CD4-positive, alpha-beta T cell treated with Interleukin-15 for 4 hours (primary cell): ENCODE measurements at places on chromosomes 11 and 22.
A peak's percentile ranks its signal among the peaks of the same experiment; 100 is the strongest.

DNA sequence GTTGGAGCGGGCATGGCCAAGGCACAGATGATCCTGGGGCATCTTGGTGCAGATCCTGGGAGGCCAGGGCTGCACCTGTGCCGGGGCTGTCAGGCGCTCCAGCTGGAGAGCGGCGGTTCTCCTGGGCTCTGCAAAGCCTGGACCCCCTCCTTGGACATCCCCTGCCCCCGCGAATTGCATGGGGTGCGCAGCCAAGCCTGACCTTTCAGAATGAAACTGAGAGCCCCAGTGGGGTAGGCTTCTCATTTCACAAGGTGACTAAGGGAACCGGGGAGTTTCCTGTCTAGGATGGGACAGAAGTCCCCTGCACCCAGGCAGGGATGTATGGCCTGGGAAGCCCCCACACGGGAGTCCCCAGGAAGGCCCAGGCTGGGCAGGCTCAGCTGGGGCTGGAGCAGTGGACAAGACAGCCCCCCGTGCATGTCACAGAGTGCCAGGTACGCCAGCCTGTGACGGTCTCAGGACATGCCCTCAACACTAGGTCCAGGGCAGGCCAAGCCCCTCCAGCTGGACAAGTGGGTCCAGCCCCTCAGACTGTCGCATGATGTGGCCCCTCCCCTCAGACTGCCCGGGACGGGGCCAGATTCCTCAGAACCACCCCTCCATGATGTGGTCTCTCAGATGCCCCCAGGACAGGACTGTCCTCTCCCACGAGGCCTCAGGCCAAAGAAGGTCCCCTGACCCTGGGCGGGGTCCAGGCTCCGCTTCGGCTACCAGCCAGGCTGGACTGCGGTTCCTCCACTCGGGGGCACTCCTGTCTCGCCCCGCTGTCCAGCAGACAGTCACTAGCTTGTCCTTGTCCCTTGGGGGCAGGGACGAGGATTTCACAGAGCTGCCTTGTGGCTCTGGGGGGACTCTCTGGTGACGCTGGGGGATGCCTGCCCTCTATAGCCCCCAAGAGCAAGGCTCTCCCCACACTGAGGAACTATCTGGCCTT, 2.3 kb downstream of the LSP1 start:
- no peak for DNase-seq

GRCh38 chr11:62124186-62125113, 639 bp downstream of the INCENP start:
- peak; percentile 19 for DNase-seq

- DNase-seq, result no peak
These were observed 15.2 kb upstream of the LDHA start for GRCh38 chr11:18379201-18379600.

- no peak for DNase-seq
These were observed 36.0 kb downstream of the LRFN4 start for GRCh38 chr11:66892911-66893310.

GRCh38 chr11:95406271-95406670, 175.3 kb upstream of the SESN3 start:
- DNase-seq, result no peak

GRCh38 chr11:19547044-19547443, 165.6 kb upstream of the NAV2 start:
- DNase-seq, result no peak

- peak; percentile 78 for DNase-seq
These were observed 429.7 kb downstream of the ETS1 start for GRCh38 chr11:128157423-128158298.

GRCh38 chr22:22865311-22866072, 22.1 kb upstream of the IGLL5 start:
- DNase-seq, result peak; percentile 25

DNA sequence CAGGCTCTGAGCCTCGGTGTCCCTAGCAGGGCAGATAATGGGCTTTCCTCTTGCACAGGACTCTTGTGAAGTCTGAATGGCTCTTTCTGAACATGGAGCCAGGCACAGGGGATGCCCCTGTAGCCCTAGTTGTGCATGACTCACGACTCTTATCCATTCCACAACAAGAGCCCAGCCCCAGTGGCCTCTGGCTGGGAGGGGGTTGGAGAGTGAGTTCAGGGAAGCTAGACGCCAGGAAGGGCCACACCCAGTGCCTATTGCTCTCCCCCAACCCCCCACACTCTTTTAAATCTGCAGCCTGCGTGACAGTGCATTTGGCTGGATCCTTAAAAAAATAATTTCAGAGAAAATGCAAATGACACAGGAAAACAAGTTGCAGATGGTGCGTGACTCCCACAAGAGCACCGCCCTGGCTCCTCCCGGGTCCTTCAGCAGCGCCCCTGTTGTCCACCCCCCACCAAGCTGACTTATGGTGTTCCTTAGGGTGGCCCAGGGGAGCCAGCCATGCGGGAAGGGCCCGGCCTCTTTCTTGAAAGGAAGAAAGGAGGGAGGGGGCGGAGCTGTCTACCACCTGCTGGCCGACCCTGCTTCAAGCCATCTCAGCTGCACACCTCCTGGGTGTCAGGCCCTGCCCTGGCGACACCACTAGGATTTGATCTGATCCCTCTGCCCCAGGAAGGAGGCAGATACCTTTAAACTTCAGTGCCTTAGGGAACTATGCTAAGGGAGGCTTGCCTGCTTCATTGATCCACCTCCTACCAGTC, 74.7 kb downstream of the MN1 start:
- peak; percentile 3 for DNase-seq

DNA sequence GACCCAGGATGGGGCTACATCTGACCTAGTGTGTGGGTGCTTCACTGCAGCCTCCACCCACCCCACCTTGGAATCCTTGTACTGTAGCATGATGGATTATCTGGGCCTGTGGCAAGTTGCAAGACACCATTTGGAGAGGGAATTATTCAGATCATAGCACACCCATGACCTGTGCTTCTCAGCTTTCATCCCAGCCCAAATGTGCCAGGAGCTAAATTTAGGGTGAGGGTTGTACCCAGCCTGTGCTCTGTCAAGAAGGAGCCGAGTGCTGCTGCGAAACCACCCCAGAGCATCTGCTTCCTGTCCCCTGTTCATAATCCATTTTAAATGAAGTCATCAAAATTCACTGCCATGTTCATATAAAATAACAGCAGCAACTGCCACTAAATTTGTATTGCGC, 394.5 kb downstream of the SHANK2 start:
- DNase-seq, result no peak

- DNase-seq, result peak; percentile 80
These were observed 5.9 kb downstream of the LMNTD2 start for GRCh38 chr11:554428-555226.

- no peak for DNase-seq
These were observed 7.5 kb downstream of the MCAM start for GRCh38 chr11:119309411-119309810.

- DNase-seq, result no peak
These were observed 1165.1 kb downstream of the BRD1 start for GRCh38 chr22:48662476-48663135.

DNA sequence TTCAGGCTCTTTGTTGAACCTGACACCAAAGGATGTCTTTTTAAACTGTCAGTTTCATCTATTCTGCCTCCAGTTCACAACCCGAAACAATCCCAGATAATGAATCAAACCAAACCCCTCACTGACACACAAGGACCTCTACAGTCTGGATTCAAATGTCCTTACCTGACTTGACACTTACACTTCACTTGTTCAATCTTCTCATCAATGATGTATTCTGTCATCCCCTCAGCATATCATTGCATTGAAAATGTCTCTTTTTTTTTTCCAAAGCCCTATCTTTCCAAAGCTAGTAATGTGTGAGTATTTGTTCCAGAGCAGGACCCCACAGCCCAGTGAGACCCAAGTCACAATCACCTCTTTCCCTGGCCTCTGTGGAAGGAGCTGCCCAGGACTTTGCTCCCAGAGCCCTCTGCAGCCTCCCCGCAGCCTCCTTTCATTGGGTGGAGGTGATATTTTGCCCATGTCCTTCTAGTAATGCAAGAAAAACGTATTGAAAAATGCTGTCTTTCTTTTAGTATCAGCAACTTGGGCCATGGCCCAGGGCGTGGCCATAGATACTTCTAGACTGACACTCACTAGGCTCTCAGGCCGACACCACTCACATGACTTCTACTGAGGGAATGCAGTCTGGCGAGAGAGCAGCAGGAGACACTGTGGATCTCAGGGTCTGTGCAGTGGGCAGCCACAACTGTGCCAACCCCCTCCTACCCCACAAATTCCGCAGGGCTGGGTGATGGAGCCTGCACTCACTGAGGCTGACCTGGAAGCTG, 18.2 kb downstream of the RFPL3 start:
- no peak for DNase-seq

GRCh38 chr11:44766112-44766971, 39.6 kb downstream of the TSPAN18 start:
- no peak for DNase-seq

GRCh38 chr11:113363406-113363805, 24.2 kb upstream of the ANKK1 start:
- no peak for DNase-seq

GRCh38 chr11:36635066-36635862, 37.2 kb upstream of the RAG2 start:
- no peak for DNase-seq

DNA sequence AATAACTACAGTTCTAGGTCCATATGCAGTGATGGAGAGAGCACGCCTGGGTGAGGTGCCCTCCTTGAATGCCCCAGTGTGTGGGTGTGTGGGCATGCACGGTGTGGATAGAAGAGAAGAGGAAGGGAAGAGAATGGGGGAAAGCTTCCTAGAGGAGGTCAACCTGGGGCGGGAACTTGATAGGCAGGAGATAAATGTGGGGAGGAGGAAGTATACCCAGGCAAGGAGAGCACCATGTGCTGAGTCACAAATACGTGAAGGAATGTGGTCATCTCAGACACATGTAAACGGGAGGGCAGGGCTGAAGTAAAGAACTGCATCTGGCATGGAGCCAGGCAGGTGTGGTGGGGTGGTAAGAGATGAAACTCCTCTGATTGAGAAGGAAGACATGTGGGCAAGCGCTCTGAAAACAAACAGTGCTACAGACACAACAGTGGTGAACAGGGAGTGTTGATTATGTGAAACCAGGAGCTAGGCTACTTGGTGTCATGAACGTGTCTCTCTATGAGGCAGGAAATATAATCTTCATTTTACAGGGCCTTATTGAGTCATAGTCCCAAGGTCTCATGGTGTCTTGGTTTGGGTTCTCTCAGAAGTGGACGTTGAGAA, 61.5 kb upstream of the EED start:
- peak; percentile 58 for DNase-seq

- no peak for DNase-seq
These were observed 2.7 kb upstream of the GRAMD1B start for GRCh38 chr11:123427405-123427804.

DNA sequence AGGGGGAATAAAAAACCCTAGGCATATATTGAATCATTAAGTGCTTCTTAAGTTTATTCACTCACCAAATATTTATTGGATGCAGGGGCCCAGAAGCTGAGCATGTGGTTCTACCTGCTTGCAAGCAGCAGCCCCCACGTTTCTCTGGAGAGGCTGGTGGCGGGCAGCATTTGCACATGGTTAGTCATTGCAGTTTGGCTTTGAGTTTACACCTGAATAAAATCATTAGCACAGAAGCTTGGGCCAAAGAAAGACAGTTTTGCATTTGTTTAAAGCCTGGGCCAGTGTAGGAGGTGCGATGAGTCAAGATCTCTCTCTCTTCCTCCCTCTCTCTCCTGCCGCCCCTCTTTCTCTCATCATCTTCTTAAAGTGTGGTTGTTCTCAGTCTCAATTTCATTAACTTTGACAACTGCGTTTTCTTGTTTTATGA, 72.6 kb downstream of the C22orf31 start:
- DNase-seq, result no peak

GRCh38 chr22:32480238-32480637, 5.6 kb downstream of the FBXO7 start:
- DNase-seq, result no peak

GRCh38 chr11:2963112-2963754, 28.9 kb downstream of the NAP1L4 start:
- no peak for DNase-seq

DNA sequence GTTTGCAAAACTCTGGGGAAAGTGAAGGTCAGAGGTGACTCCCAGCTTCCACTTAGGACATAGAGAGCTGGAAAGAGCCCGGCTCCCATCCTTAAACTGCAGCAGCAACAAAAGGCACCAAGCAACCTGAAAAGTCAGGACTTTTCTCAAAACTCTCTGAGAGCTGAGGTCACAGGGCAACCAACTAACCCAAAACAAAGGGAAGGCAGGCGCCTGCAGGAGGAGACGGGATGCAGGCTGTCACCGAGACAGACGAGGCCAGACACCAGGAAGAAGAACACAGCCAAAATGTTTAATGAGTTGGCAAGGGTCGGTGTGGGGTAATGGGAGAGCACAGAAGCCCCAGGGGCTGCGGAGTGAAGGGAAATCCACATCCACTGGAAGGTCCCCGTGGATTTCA, 19.9 kb downstream of the ASCL2 start:
- no peak for DNase-seq

DNA sequence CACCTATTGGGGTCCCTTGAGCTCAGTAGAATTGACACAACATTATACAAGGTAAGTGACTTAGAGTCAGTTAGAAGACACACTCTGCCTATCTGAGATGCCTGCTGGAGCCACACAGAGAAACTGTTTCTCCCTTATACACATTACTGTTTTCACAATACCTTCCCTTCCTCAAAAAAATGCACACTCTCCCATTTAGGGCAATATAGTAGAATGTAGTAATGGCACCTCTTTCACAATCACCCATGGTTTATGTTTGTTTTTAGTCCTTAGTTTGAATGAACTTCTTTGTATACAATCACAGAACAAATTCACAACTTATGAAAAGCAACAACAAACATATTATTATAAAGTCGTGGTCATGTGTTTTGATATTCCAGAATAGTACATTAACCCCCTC, 14.3 kb downstream of the OR52H1 start:
- DNase-seq, result no peak

DNA sequence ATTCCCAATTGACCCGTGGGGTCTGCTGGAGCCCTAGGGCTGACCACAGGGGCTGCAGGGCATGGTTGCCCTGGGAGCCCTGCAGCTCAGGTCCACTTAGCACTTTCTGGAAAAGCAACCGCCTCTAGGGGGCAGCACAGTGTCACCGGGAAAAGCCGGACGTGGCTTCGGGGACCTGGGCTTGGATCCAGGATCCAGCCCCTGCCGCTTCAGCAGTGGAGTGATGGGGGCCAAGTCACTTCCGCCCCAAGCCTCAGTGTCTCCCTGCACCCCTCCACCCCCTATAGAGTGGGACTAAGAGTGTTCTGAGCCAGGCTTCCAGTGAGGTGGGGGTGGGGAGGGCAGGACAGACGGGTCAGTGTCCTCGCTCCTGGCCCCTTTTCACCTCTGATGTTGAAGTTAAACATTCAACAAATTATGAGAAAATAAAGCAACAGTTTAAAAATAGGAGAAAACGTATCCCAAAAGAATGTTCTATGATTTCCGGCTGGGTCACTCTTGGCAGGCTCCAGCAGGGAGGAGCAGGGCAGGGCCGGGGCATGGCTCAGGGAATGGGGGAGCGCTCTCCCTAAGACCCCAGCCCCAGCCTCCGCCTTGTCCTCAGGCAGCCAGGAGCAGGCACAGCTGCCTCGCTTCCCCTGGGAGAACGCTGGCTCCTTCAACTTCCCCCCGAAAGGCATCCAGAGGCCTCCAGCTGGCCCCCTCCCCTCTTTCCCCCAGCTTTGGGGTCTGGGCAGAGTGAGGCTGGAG, 96.5 kb upstream of the FGF3 start:
- peak; percentile 12 for DNase-seq
